Inflammatory macrophage (primary cell): ENCODE measurements at places on chromosomes 1 and 21.
A peak's percentile ranks its signal among the peaks of the same experiment; 100 is the strongest.

DNA sequence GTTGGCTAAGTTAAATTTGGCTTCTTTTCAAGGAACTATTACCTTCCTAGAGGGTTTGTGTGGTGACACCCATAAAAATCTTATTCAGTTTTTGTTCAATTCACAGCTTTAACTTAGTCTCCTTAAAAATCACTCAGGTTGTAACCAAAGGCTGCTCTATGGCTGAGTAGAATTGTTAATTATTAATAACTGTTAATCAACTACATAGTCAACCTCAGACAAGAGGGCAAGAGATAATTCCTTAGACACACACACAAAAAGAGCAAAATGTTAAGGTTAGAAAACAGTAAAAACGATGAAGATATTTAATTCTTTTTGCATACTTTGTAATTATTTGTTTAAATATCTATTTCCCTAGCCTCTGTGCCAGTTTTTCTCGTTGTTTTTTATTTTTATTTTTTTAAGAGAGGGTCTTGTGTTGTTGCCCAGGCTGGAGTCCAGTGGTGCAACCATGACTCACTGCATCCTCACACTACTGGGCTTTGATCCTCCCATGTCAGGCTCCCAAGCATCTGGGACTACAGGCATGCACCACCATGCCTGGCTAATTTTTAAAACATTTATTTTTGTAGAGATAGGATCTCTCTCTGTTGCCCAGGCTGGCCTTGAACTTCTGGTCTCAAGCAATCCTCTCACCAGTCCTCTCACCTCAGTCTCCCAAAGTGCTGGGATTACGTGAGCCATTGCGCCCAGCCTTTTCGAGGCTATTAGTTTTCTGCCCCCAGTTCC is 215.2 kb downstream of the DISC1 start:
- DNase-seq: no peak

DNA sequence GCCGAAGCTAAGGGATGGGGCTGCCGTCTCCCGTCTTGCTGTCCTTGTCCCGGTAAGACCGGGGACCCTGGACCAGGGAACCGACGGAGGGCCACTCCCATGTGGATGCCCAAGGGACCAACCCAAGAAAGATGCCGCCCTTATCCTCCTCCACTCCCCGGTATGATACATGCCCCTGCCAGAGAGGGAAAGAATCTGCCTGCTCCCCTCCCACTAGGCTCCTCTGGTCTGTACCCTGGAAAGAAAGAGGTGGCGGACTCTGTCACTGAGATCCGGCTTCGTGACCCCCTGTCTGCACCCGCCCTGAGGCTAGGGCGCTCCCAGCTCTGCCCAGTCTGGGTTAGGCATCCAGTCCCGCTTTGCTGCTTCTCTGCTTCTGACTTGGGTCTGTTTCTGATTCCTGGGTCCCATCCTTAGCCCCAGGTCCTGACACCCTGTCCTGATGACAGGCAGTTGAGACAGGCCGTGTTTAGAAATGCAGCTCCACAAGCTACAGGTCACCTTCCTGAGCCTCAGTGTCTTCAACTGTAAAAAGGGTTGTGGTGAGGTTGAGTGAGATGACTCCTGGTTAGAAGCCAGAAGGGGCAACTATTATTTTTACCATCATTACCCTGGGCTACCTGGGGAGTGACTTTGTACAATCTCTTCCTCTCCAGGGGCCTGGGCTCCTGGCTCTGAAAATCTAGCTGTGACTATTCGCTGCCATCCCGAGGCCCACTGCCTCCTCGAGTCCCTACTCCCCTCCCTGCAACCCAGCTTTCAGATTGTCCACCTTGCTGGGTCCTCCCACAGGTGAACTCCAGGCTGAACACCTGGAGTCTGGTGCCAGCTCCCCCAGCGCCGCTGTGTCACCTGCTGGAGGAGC is 3.7 kb downstream of the MATN1 start:
- peak; percentile 64 for DNase-seq

GRCh38 chr1:81506699-81507098 is 294.0 kb upstream of the ADGRL2 start:
- DNase-seq: no peak

- no peak for DNase-seq
Observed at GRCh38 chr1:219518168-219518906, 94.6 kb downstream of the ZC3H11B start.

DNA sequence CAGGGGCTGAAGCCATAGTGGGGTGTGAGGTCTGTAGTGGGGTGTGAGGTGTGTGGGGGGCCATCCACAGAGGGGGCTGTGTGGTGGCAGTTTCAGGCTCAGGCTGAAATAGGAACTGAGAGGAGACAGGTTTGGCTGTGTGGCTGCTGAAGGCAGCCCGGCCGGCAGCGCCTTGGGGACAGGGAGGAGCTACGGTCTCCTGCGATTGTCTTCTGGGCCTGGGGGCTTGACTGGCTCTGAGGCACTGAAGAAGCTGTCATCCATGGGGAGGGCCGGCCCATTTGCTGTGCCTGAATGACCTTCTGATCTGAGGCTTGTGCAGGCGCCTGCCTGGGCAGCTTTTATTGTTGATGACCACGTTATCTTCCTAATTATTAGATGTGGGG is 10.0 kb upstream of the TTC34 start:
- no peak for DNase-seq

DNA sequence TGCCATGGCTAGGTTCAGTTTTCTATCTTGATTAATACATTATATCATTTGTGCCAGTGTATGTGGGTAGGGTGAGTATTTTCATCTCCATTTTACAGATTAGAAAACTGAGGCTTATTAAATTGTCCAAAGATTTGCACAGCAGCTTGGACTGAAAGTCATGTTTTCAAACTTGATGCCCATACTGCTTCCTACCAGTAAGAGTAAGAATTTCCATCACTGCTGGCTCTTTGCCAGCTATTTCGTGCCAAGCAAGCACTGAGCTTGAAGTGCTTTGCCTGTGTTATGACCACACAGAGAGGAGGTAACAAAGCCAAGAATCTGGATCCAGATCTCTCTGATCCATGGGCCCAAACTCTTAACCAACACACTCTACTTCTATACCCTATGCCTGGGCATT is 295.0 kb downstream of the VAV3 start:
- DNase-seq: no peak

DNA sequence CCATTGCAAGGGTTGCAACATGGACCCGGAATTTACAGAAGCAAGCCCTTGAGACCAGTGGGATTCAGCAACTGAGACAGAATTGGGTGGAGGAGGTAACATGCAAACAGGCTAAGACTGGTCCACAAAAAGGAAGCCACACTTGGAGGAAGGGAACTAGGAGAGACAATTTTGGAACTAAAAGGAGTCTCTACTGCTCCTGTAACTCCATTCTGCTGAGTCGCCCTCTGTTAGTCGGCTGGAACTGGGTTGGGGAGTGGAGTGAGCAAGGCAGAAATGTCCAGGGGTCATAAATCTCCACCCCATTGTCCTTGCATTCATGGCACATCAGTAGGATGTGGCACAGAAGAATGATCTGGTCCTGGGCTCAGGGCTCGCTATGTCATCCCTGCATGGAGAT is 5.1 kb downstream of the LAMB3 start:
- DNase-seq: peak; percentile 64

GRCh38 chr1:8537991-8538390 is 220.1 kb downstream of the SLC45A1 start:
- no peak for DNase-seq

DNA sequence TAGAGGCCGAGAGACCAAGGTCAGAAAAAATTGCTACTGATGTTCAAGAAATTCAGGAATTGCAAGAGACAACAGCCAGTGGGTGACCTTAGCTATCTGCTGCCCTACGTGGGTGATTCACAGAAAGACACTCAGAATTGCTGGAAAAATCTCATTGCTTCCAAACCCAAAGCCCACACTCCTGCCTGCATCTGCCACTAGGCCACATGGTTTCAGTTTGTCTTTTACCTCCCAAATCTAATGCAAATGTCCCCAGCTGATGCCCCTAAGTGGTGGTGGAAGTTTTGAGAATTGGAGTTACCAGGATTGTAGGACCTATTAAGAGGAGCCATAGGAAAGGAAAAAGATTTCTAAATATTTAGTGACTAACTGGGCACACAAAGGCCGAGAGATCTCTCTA is 341.5 kb upstream of the CHRM3 start:
- no peak for DNase-seq

DNA sequence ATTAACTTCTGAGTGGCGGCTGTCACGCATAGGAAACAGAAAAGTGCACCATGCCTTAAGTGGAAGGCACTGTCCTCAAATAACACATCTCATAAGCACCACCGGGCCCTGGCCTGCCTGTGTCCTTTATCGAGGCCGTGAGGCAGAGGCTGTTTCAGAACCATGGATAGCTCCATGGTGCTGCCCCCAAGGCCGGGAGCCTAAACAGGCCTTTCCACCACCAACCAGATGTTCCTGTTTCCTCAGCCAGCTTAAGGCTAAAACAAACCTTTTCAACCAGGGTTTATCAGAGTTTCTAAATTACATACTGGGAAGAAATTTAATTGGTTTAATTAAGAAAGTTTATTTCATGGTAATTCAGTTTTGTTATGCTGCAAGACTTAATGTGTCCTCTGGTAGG is 114.4 kb downstream of the DMRTA2 start:
- DNase-seq: peak; percentile 25

- no peak for DNase-seq
Observed at GRCh38 chr21:38743772-38744529, 61.8 kb upstream of the ETS2 start.

DNA sequence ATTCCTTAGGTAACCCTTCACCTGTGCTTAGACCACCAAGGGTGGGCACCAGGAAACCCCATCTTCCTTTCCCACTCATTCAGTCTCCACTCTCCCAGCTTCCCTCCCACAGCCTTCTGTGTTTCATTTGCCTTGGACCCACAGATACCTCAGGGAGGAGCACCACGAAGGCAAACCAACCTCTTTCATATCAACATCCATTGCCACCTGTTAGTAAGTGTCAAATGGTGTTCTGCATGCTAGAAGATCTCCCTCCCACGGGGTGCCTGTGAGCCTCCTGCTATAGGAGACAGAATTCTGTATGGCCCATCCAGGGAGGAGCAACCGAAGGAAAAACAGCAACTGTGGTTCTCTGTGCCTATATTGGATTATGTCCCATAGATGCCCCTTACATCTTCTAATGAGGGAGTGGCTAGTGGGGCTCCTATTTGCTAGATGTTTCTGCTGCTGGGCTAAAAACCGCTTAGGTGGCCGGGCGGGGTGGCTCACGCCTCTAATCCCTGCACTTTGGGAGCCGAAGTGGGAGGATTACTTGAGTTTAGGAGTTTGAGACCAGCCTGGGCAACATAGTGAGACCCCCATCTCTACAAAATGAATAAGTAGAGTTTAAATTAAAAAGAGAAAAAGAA is 25.6 kb upstream of the SCCPDH start:
- no peak for DNase-seq

- no peak for DNase-seq
Observed at GRCh38 chr21:43731476-43731875, 12.5 kb downstream of the PDXK start.

- no peak for DNase-seq
Observed at GRCh38 chr1:200834383-200834782, 38.4 kb upstream of the GPR25 start.

DNA sequence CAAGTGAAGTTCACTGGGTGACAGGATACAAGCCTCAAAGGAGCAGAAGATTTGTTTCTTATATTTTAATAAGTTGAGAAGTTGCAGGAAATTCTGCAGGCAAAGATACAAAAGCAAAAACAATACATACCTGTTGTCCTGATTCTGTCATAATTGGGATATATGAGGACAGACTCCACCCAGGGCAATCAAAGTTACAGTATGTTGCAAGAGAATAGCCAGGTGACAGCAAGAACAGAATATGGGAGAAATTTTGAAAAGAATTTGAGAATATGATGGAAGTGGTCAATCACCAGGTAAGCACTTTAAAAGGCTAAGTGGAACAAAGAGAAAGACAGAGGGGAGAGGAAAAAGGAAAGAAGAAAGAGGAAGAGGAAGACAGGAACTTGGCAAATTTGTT is 607.6 kb upstream of the ADGRL4 start:
- no peak for DNase-seq

DNA sequence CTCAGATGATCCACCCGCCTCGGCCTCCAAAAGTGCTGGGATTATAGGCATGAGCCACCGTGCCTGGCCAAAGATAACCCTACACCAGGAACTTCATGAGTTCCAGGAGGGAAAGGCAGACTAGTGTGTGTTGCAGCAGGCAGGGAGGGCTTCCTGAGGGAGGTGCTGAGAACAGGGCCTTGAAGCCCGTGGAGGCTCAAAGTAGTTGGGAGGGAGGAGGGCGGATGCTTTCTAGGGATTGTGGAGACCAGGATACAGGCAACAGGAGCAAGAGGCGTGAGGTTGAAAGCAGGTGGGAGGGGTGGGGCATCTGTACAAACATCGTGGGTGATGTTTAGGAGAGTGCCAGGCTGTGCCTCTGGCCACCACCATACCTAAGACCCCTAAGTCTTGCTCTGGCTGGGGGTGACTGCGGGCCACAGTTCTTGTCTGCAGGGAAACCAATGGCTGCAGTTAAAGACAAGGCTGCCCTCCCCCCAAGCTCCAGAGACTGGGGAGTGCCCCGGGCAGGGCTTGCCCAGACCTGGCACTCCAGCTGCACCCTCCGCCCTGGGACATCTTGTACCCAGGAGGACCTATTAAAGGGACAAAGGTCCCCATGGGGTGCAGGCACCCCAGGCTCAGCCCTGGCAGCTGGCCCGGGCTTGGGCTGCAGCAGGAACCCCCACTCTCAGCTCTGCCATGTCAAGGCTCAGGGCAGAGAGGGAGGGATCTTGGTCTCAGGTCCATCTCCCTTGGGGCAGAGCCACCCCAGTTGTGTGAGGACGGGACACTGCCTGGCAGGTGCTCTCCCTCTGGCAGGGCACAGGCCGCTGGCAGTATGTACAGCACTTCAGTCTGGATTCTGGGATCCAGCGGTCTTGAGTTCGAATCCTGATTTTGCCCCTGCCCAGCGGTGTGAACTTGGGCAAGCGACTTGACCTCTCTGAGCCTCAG is 22.1 kb upstream of the CASZ1 start:
- DNase-seq: no peak

GRCh38 chr1:161307230-161307768 is 2.5 kb downstream of the MPZ start:
- DNase-seq: peak; percentile 40
